ENCODE measurements at places on chromosomes 16 and 17. TPM values are rescaled to one million over a fixed set of nuclear protein-coding genes. Genes with fewer than 3 reads are reported as not detected.

BOLA2 gene
- total RNA-seq: 15.2 TPM

IGF2BP1 gene
- 0.59 TPM for total RNA-seq

P2RX5 gene
- 15.4 TPM for total RNA-seq

SGCA gene
- total RNA-seq: not detected

DPH1 gene
- 40.1 TPM for total RNA-seq

TP53TG3B gene
- not detected for total RNA-seq

DPEP3 gene
- 0.17 TPM for total RNA-seq

Data from activated CD8-positive, alpha-beta memory T cell treated with anti-CD3 and anti-CD28 coated beads for 36 hours (primary cell).